ENCODE measurements at places on chromosomes 3 and 15.

DNA sequence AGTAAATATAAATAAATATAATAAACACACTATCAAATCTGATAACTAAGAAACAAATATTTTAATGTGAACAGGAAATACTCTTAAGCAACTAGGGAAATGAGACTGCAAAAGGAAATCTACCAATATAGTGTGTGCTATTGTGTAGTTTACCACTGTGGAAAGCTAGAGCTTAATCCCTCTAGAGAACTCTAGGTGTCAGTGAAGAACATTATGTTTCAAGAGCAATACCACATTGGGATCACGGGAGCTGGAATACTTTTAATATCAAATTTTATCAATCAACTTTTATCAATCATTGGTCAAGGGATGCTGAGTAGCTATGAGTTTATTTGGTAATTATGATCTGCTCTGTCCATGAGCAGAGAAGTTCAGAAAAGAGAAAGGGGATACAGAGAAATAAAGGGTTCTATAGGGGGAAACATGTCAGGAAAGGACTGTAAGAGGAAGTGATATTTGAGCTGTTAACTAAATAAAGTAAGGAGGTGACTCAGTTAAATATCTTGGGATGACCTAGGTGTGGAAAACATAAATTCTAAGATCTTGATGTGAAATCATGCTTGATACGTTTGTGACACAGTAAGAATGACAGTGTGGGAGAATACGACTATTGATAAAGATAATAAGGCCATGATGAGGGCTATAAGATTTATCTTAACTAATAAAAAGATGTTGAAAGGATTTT is 762.2 kb upstream of the ALCAM start:
- peak; percentile 17 for DNase-seq

DNA sequence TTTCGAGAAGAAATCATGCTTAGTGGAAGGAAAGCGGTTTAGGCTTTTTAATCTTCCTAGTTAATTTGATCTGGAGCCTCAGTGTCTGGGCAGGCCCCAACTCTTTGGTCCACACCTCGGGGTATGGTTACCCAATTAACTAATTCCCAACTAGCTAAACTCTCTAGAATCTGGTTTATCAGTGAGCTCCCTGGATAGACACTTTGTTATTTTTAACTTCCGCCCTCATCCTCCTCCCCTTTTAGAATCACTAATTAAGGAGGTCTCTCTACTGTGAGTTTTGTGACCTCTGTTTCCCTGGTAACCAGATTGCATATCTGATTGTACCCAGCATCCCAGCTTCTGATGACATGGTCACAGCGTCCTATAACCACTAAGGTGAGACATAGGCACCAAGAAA is 112.2 kb downstream of the RARB start:
- no peak for DNase-seq

DNA sequence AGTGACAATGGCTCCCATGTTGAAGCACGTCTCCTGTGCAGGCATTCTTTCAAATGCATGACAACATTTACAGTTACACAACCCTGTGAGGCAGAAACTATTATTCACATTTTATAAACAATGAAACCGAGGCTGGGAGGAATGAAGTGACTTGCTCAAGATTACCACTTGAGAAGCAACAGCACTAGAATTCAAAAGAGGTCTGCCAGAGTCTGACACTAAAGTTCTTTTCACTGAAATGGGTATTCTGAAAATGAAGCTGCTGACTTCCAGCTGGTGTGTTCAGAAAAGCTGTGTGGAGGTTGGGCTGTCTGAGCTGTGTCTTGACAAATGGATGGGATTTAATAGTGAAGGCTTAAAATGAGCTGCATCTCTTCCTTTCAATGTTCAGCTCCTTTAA is 104.4 kb downstream of the THSD4 start:
- DNase-seq = peak; percentile 74

- no peak for DNase-seq
These were observed 142.8 kb upstream of the TOPAZ1 start for GRCh38 chr3:44098656-44099415.

GRCh38 chr3:6354653-6355052 is 506.3 kb upstream of the GRM7 start:
- no peak for DNase-seq

DNA sequence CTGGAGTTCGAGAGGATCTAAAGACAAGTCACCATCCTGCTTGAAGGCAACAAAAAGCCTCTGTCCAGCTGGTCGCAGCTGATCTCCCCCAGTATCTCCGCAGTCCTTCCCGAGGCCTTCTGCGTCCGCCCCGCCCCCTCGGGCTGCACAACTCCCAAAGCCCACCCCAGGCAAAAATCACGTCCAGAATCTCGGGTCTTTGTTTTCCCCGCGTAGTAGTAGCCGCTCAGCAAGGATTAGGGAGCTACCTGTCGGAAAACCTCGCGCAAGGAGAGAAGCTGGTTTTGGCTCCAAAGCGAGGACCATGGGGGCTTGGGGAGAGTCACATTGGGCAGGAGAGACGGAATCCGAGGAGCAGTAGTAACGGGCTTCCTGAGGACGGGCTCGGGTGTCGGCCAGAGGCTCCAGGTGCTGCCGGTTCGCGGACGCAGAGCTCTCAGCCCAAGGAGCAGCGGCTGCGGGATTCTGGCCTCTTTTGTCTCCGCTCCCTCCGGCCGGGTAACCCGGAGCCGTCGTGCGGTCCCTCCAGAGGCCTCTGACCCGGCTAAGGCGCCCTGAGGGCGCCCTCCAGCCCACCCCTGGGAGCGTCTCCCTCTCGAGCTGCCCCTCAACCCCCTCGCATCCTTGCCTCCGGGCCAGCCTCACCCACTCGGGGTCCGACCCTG is 401 bp downstream of the ZSCAN29 start:
- peak; percentile 19 for DNase-seq

- peak; percentile 59 for DNase-seq
These were observed 40.6 kb downstream of the DPP8 start for GRCh38 chr15:65476903-65477302.

DNA sequence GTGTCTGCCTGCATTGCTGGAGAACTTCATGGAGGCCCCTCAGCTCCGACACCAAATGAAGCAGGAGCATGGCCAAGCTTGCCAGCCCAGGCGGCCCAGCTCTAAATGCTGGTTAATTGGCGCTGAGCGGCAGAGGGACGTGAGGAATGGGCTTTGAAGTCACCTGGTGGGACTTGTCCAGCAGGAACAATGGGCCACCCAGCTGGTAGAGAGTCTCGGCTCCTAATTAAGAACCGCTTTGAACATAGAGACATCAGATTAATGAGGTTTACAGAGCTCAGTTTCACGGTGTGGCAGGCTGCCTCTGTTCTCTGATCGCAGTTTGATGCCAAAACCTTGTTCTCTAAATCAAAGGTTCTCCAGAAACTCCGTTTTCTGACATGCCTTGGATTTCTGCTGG is 77.5 kb upstream of the LINGO1 start:
- no peak for DNase-seq

DNA sequence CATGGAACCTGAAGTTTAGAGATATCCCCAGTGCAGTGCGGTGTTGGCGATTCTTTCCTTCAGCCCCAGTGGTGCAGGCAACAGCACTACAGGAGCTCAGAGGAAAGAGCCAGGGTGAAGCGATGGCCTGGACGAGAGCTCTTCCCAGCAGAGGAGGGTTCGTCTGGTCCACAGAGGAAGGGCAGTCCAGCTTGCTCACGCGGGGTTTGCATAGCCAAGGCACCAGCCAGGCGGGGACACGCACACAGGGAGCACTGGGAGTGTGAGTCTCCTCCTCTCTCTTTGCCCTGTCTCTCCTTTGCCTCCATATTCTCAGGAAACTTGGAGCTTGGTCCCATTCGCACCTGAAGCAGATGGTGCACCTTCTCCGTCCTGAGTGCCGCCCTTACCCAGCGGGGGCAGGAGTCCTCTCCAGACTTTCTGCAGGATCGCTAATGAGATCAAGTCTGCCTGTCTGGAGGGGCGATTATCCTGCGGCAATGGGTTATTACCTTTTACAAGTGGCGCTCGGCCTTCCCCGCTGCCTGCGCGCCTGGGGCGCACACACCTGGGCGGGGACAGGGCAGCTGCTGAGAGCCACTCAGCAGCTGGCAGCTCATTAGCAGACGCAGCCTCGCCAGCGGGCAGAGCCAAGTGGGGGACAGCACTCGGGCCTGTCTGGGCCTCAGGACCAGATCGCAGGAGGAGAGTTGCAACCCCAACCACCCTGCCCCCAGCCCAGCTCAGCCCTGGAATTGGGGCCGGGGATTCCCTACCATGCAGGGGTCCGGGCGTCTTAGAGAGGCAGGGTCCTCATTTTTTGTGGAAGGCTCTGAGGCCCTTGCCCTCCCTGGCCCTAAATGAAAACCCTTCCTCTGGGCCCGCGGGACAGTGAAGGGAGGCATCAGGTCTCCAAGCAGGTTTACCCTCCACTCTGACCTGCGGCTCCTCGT is 119.0 kb upstream of the MEF2A start:
- no peak for DNase-seq

GRCh38 chr15:41567261-41567660 is 8.2 kb downstream of the TYRO3 start:
- no peak for DNase-seq

- DNase-seq = peak; percentile 93
These were observed 204.9 kb downstream of the TIGIT start for GRCh38 chr3:114498539-114499370.

- DNase-seq = peak; percentile 4
These were observed 667.6 kb downstream of the NAALADL2 start for GRCh38 chr3:175526609-175527280.

GRCh38 chr3:129054605-129055104 is 5.9 kb upstream of the GP9 start:
- DNase-seq = no peak

GRCh38 chr15:66196602-66197001 is 56.9 kb downstream of the MEGF11 start:
- DNase-seq = peak; percentile 68

- no peak for DNase-seq
These were observed 53.7 kb upstream of the FAM174B start for GRCh38 chr15:92709110-92709790.

- DNase-seq = peak; percentile 69
These were observed 748.9 kb downstream of the MECOM start for GRCh38 chr3:168914662-168915061.

DNA sequence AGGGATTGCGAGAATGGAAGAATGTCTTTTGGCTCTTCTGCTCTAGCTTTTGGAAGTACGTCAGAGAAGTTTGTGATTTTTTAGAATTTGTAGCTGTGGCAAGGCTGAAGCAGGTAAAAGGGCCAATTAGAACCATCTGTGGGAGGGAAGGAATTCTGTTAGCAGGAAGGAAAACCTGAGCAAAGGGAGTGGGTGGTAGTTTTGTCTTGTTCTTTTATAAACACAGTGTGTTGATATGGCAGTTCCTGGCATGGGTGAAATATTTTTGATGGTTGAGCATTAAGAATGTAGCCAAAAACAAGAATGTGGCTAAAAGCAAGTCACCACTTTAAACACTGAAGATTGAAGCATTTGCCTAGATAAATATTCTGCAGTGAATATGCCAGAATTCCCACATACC is 23.8 kb downstream of the DAG1 start:
- peak; percentile 89 for DNase-seq

GRCh38 chr3:59486520-59486919 is 436.7 kb upstream of the CFAP20DC start:
- DNase-seq = no peak

DNA sequence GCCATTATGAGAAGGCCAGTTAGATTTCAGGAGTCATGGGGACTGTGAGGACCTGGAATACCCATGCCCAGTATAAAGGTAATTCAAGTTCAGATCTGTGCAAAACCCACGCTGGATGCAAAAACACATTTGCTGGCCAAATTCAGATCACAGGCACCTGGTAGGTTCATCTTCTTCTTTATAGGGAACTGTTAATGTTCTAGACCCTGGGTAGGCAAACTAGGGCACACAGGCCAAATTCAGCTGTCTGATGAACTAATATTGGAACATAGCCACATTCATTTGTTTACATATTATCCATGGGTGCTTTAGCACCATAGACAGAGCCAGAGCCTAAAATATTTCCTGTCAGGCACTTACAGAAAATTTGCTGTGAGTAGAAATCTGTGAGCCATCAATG is 241.4 kb downstream of the PTPRG start:
- no peak for DNase-seq

- DNase-seq = no peak
These were observed 57.4 kb downstream of the CDCP1 start for GRCh38 chr3:45088543-45089358.

- DNase-seq = no peak
These were observed 134.2 kb upstream of the IGF1R start for GRCh38 chr15:98514034-98514622.

DNA sequence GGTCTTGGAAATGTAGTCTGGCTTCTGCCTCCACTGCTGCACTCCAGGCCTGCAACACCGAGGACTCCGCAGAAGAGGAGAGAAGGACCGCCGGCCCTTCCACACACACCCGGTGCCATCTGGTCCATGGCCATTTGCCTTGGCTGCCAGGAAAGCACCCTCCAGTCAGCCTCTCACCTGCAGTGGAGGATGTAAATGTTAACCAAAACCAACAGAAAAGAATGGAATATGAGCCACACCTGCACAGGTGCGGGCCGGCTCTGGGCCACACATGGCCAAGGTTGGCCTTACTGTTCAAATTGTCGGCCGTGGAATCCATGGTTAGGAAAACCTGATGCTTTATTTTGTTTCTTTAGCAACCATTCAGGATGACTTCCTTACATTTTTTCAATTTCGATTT is 178.3 kb upstream of the C2CD4B start:
- DNase-seq = no peak

DNA sequence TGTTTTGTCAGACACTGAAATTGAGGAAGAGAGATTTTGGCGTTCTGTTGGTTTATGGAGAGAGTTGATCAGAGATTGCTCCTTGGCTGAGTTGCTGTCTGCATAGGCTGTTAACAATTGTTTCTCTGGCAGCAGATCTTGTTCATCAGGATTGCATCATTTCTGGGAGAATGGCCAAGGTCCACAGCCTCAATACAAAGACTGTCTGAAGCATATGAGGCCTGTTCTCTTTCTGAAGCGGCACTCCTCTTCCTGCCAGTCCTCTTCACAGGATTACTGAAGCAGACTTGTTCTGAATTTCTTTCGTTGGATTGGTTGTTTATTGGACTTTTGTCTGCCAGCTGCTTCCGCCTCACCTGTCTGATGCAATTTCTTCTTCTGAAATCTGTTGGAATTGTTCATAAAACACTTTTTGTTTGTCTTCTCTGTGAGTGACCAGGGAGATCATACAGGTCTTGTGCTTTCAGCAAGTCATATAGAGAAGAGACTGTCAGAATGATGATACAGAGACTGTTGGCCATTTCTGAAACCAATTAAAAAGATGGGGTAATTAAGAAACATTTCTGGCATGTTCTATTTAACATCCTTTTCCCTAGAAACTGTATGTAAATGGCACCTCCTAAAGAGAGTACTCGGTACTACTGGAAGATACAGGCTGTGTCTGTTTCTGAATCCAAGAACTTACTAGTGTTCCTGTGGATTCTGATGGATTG is 25.5 kb downstream of the SETD5 start:
- peak; percentile 95 for DNase-seq

GRCh38 chr3:37531066-37531720 is 330.5 kb upstream of the CTDSPL start:
- no peak for DNase-seq

Data from astrocyte (in vitro differentiated cells and primary cell).